ENCODE measurements at places on chromosomes 3 and 15.

DNA sequence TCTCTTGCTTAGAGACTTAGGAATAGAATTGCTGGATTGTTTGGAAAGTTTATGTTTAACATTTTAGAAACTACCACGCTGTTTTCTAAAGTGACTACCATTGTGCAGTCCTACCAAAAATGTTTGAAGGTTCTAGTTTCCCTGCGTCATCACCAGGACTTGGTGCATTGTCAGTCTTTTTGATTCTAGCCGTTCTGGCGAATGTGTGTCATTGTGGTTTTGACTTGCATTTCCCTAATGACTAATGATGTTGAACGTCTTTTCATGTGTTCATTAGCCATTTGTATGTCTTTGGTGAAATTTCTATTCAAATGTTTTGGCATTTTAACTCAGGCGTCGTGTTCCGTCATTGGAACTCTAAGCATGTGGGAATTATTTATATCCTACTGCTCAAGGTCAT, 58.0 kb downstream of the CHD2 start:
- DNase-seq = peak; percentile 70

- DNase-seq = no peak
Observed at GRCh38 chr15:40052604-40053003, 13.6 kb upstream of the SRP14 start.

- no peak for DNase-seq
Observed at GRCh38 chr3:195711813-195712534, 8.8 kb upstream of the MUC20 start.

GRCh38 chr3:39166932-39167532, 13.6 kb upstream of the CSRNP1 start:
- no peak for DNase-seq

- DNase-seq = no peak
Observed at GRCh38 chr3:174792864-174793263, 66.3 kb upstream of the NAALADL2 start.

DNA sequence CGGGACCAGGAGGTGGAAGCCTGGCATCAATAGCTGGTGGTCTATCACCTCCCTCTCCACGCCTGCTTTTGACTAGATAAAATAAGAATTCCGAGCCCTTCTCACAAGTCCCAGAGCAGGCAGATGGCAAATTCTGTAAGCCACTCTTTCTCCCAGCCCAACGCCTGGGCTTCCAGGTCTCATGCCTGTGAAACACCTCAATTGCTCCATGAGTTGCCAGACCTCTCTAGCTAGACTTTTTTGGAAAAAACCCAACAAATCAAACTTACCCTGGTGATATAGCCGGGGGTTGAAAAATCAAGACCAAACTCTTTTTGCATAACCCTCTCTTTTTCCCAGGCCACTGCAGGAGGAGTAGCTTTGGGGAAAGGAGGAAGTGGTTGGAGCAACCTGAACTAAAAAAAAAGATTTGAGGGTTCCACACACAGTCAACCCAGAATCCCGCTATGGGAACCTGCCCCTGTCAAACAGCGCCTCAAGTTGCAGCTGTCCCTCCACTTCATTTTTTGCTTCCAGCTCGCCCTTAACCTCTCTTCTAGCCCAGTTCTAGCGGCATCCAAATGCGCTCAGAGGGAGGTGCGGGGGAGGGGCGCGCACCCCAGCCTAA, 7.0 kb downstream of the BHLHE40 start:
- no peak for DNase-seq

GRCh38 chr3:55065331-55065730, 137.5 kb upstream of the LRTM1 start:
- no peak for DNase-seq

- DNase-seq = no peak
Observed at GRCh38 chr15:36449084-36449661, 130.3 kb upstream of the CDIN1 start.

GRCh38 chr3:193342551-193342950, 36.0 kb downstream of the ATP13A5 start:
- no peak for DNase-seq

DNA sequence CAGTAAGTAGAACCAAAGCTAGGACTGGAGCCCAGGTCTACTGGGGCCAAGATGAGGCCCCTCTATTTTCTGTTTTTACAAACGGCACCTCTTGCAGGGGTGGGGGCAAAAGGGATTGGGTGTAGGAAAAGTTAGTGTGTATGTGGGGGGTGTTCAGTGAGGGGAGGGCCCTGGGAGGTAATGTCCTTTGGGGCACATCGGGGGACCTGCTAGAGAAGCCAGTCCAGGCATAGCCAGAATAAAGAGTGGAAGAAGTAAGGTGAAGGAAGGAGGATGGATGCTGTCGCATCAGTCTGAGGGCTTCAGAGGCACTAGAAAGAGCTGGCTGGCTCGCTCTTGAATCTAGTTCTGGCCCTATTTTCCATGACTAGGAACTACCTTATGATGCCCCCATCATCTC, 2.6 kb downstream of the PLCD1 start:
- no peak for DNase-seq

DNA sequence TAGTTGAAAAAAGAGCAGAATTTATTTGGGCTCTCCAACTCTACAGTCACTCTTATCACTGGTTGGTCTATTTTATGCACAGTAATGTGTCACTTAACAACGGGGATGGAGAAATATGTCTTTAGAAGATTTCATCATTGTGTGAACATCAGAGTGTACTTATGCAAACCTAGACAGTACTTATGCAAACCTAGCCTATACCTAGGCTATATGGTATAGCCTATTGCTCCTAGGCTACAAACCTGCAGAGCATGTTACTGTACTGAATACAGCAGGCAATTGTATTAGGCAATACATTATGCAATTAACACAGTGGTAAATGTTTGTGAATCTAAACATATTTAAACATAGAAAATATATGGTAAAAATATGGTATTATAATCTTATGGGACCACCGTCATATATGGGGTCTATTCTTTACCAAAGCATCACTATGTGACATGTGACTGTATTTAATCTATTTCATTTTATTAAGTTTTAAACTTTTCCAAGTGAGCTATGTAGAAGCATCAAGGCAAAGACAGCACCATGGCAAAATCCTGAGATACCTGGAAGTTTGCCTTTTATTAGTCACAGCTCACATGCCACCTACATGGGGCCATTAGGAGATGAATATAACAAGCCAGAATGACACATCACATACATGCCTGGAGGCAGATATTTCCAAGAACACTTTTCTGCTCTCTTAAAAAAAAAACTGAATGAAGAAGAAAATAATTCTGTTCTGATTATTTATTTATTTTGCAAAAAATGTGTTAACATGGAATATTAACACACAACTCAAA, 537.4 kb downstream of the TUSC7 start:
- no peak for DNase-seq

GRCh38 chr3:105688821-105689220, 180.0 kb downstream of the CBLB start:
- no peak for DNase-seq

Measured in central memory CD4-positive, alpha-beta T cell (primary cell).